Liver (tissue), 10 donors: ENCODE measurements at places on chromosomes 12 and 14.

DNA sequence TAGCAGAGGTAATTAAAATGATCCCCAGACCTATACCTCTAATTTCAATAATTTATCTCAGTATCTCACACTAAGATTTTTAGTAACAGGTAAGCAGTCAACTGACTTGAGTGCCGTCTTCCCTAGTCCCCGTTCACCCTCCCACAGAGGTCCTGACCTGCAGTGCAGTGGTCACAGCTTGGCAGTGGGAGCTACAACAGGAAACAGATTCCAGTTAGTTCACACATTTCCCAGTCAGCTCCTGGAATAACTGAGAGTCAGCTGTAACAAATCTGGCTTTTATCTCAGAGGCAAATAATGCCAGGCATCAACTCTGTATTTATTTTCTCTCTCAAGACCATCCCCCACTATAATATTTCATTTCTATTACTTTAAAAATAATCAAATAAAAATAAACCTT, 308.2 kb downstream of the ATP23 start:
- no peaks in the 10 kb centered on the region for H3K4me1 ChIP-seq
- no peak overlapping the region for H3K4me3 ChIP-seq
- H3K36me3 ChIP-seq = no peaks in the 10 kb centered on the region
- H3K27me3 ChIP-seq = no peaks in the 10 kb centered on the region

DNA sequence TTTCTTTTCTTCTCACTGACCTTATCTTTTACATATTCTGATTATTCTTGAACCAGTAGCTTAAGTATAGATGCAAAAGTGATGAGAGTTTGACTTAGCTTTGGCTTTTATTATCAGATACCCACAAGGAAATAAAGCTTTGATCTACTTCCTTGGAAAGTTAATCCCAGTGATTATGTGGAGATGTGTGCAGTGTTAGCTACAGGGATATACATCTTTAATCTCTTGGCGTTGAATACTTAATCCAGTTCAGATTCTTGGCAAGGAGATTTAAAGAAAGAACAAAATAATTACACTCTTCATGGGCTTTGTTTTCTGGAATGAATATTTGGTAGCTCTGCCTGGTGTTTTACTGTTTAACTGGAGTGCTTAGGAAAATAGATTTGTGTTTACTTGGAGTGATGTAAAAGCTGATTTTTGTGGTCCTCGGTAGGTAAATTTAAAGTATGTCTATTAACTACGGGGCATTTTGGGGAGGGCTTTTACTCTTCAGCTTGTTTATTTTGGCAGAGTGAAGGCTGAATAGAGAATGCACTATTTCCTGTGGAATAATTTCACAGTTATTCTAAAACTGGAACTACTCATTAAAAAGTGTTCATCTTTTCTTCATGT, 150.1 kb upstream of the LRIG3 start:
- no peak overlapping the region for H3K27ac ChIP-seq
- H3K36me3 ChIP-seq = no peaks in the 10 kb centered on the region
- no peaks in the 10 kb centered on the region for H3K27me3 ChIP-seq
- H3K4me3 ChIP-seq = no peak overlapping the region
- no peak for DNase-seq
- no peaks in the 10 kb centered on the region for H3K4me1 ChIP-seq

DNA sequence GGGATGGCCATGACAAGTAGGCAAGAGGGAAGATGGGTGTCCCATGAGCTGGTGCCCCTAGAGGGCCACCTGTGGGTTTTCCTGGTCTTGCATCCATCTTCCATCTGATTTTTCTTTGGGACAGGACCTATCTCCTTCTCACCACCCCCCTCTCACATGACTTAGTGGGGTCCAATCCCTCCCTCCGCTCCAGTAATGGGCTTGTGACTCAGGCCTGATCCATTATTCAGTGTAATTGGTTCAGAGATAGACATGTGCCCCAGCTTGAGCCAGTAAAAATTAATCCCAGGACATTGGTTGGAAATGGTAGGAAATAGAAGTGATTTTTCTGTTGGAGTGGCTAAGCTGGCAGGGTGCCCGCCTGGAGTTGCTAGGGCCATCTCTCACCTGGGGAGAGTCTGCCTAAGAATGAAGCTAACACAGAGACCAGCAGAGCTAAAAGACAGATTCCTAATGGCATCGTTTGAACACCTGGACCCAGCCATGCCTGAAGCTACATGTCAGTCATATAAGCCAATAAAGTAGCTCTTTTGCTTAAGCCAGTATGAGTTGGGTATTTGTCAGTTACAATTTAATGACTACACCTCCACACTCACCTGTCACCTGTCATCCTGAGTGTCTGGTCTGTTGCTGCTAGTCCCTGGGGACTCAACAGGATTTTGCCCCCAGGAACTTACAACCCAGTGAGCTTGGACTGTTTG, 14.7 kb downstream of the RASAL1 start:
- H3K4me3 ChIP-seq = no peak overlapping the region
- DNase-seq = no peak
- H3K27me3 ChIP-seq = no peaks in the 10 kb centered on the region
- no peaks in the 10 kb centered on the region for H3K4me1 ChIP-seq

- H3K36me3 ChIP-seq = no peaks in the 10 kb centered on the region
- H3K27me3 ChIP-seq = no peaks in the 10 kb centered on the region
- H3K4me3 ChIP-seq = no peak overlapping the region
- H3K27ac ChIP-seq = no peak overlapping the region
Measured at GRCh38 chr14:61177279-61178225, 103.6 kb downstream of the TMEM30B start.

DNA sequence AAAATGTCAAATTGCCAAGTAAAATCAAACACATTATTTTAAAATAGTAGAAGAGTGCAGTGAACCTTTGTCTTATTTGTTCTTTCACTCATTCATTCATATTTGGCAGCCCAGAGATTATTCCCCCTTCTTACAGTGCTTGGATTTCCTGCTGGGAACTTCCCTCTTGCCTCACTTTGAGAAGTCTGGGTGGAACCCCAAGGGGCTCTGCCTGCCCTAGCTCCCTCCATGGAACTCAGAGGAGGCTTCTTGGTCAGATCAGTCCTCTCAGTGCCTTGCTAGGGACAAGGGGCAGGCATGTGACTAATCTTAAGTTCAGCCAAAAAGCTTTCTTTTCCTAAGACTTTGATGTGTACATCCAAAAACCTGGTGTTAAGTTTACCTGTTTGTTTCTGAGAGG, 84.7 kb upstream of the OVCH1 start:
- no peak overlapping the region for H3K4me3 ChIP-seq
- H3K4me1 ChIP-seq = peaks cover 8% of the 10 kb centered on the region
- H3K27ac ChIP-seq = peak overlapping the region; percentile 64

- no peaks in the 10 kb centered on the region for H3K4me1 ChIP-seq
- DNase-seq = no peak
- no peaks in the 10 kb centered on the region for H3K36me3 ChIP-seq
- H3K27ac ChIP-seq = no peak overlapping the region
Measured at GRCh38 chr12:77510985-77511384, 319.7 kb upstream of the NAV3 start.

- no peaks in the 10 kb centered on the region for H3K36me3 ChIP-seq
- H3K4me3 ChIP-seq = no peak overlapping the region
- no peak overlapping the region for H3K27ac ChIP-seq
- H3K4me1 ChIP-seq = peaks cover 10% of the 10 kb centered on the region
- no peaks in the 10 kb centered on the region for H3K27me3 ChIP-seq
Measured at GRCh38 chr12:52942901-52943181, 6.1 kb upstream of the KRT18 start.

DNA sequence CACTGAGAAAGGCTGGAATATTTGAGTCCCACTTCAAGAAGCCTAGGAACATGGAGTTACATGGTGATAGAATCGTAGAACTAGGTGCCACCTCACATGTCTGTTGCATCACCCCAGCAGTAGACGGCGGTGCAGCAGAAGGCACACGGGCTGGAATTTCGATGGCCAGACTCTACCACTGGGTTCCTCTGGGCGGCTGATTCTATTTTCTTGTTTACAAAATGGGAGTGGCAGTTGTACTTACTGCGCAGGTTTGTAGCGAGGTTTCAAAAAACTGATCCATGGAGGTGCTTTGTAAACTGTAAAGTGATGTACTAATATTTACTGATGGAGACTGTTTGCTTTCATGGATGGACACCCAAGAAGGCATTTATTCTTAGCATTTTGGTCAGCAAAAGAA, 45.7 kb downstream of the WDR20 start:
- DNase-seq = no peak
- no peak overlapping the region for H3K4me3 ChIP-seq
- H3K27ac ChIP-seq = no peak overlapping the region
- H3K4me1 ChIP-seq = peaks cover 7% of the 10 kb centered on the region
- H3K27me3 ChIP-seq = no peaks in the 10 kb centered on the region

- no peak overlapping the region for H3K27ac ChIP-seq
- no peak for DNase-seq
- H3K27me3 ChIP-seq = no peaks in the 10 kb centered on the region
- H3K36me3 ChIP-seq = no peaks in the 10 kb centered on the region
- H3K4me3 ChIP-seq = peak overlapping the region; percentile 3
- H3K4me1 ChIP-seq = peaks cover 5% of the 10 kb centered on the region
Measured at GRCh38 chr12:49187184-49187583, 1.7 kb downstream of the TUBA1A start.

DNA sequence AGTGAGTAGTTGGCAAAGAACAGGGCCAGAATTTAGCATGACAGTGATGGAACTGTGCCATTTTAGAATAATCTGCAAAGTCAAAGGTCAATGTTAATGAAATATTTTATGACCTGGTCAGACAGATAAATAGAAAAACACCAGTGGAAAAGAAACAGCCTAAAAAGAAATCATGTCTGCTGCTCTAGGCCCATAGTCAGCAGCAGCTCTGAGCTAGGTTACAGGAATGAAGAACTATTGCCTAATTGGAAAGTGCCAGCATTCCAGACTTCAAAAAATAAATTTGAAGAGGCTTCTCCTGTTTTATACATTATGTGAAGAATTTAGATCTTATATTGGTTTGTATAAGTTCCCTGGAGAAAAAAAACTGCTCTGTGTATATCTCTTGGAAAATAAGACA, 9.8 kb downstream of the NPC2 start:
- H3K4me3 ChIP-seq = no peak overlapping the region
- no peak overlapping the region for H3K27ac ChIP-seq
- peaks cover 33% of the 10 kb centered on the region for H3K36me3 ChIP-seq
- H3K4me1 ChIP-seq = no peaks in the 10 kb centered on the region
- DNase-seq = no peak
- H3K27me3 ChIP-seq = no peaks in the 10 kb centered on the region

GRCh38 chr12:124428792-124429281, 133.9 kb downstream of the RFLNA start:
- H3K27me3 ChIP-seq = no peaks in the 10 kb centered on the region
- H3K36me3 ChIP-seq = peaks cover 22% of the 10 kb centered on the region
- no peak overlapping the region for H3K4me3 ChIP-seq
- DNase-seq = no peak

DNA sequence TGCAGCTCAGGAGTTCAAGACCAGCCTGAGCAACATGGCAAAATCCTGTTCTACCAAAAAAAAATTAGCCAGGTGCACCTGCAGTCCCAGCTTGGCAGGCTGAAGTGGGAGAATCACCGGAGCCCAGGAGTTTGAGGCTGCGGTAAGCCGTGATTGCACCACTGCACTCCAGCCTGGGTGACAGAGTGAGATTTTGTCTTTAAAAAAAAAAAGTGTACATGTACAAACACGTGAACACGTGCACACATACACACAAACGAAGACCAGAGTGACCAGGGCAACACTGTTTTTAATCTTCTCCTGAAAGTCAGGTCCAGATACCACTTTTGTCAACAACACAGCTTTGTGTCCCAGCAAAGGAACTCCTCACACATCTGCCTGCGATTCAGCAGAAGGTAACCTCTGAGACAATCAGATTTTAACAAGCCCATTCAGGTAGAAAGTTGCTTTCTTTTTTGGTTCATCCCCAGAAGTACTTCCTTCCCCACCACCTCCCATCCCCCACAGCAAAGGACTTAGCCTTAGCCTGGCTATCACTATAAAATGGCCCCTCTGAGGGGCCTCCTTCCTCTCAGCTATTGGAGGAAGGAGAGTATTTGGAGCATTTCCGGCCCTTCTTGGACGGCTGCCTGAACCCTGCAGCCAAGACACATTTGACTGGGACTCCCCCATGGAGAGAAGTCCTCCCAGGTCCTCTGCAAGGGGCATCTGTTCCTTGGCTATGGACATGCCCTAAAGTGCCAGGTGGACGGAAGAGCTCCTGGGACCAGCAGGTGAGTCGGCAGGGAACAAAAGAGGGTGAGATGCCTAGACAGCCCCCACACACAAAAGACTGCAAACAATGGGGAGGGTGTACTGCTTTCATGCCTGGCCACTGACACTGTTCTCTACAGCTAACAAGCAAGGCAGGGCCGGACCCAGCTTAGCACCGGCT, 9.8 kb downstream of the CTDSP2 start:
- peak overlapping the region; percentile 53 for H3K27ac ChIP-seq
- peaks cover 95% of the 10 kb centered on the region for H3K4me1 ChIP-seq
- H3K36me3 ChIP-seq = no peaks in the 10 kb centered on the region
- H3K4me3 ChIP-seq = no peak overlapping the region
- H3K27me3 ChIP-seq = no peaks in the 10 kb centered on the region

DNA sequence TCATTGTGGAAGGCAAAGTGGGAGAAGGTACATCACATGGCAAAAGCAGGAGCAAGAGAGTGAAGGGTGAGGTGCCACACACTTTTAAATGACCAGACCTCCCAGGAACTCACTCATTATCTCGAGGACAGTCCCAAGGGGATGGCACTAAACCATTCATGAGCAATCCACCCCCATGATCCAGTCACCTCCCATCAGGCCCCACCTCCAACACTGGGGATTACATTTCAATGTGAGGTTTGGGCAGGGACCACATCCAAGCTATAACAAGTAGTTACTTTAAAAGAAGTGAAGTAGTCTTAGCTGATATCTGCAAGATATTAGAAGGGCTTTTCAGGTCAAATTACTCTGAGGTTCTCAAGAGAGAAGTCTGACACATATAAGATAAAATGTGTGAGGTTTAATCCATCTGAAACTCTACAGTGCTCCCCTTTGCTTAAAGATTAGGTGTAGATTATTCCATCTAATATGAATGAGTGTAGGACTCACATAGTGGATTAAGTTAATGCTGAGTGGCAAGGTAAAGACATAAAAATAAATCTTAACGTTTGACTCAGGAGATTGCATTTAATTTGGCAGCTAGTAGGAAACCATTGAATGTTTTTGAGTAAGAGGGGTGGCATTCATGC, 130.8 kb downstream of the TMX1 start:
- H3K27ac ChIP-seq = no peak overlapping the region
- no peaks in the 10 kb centered on the region for H3K4me1 ChIP-seq
- no peak for DNase-seq
- no peaks in the 10 kb centered on the region for H3K36me3 ChIP-seq
- H3K27me3 ChIP-seq = no peaks in the 10 kb centered on the region
